Stimulated activated CD8-positive, alpha-beta memory T cell treated with anti-CD3 and anti-CD28 coated beads, Interleukin-7, amount 100 ng/mL, for 24 hours (primary cell): ENCODE measurements at places on chromosomes 1 and 21.

GRCh38 chr1:84426376-84426775 is 28.1 kb downstream of the DNASE2B start:
- no peak for DNase-seq

DNA sequence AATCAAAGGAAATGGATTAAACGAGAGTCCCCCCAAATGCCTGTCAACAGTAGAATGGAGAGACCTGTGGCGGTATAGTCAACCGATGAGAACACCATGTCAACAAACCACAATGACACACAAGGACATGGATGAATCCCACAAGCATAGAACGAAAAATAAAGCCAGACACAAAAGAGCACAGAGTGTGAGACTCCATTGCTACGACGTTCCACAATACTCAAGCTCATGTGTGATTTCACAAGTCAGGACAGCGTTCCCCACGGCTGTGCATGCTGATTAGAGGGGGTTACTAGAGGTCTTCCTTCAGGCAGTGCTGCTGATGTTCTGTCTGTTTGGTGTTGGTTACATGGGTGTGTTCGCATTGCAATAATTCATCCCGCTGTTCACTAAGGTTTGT is 5.8 kb upstream of the PLA2G2D start:
- DNase-seq, result no peak

GRCh38 chr1:200042552-200043335 is 15.2 kb downstream of the NR5A2 start:
- no peak for DNase-seq

DNA sequence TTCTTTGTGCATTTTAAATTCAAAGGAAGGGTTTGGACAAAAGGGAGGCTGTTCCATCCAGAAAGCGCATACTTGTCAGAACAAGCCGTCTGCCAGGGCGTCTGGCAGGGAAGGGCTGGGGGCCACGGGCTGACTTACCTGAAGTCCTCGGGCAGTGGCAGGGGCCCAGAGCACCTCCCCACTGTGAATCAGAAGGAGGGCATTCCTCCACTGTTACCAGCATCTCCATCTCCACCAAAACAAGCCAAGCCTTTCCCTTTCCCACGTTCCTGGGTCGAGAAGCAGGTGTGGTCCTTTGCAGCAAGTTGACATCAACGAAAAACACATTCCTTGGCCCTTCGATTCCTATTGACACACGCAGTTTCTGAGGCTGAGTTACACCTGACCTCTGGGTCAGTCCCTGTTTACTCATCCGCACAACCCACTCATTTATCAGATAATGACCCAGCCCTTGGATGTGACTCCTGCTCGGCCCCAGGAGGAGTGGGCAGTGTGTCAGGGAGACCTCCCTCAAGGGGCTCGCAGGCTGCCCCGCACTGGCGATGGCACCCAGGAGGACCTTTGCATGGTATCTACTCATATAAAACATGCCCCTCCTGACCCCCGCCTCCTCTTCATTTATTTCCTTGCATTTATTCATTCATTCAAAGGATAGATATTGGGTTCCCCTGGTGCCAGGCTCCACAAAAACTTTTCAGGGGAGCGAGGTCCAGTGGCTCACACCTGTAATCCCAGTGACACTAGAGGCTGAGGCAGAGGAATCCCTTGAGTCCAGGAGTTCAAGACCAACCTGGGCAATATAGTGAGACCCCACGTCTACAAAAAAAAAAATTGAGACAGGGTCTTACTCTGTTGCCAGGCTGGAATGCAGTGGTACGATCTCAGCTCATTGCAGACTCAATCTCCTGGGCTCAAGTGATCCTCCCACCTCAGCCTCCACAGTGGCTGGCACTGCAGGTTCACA is 60.2 kb downstream of the TOMM20 start:
- no peak for DNase-seq

GRCh38 chr1:158115126-158115525 is 65.6 kb upstream of the CD1D start:
- no peak for DNase-seq

DNA sequence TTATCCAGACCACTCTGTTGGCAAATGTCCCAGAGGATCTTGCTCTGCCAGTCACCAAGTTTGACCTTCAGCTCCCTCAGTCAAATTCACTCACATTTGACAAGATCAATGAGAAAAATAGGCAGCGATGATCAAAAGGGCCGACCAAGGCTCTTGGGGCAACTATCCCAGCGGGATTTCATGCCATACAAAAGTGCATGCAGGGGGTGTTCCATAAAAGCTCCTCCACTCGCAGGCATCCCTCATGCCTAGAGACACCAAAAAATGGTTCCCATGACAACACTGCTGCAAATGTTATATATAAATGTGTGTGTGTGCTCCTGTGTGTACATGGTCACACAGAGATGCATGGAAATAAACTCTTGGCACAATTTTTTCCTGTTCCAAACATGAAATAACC is 16.2 kb upstream of the EIF4G3 start:
- DNase-seq, result no peak

- no peak for DNase-seq
Observed at GRCh38 chr1:243526180-243526579, 270.3 kb downstream of the SDCCAG8 start.

DNA sequence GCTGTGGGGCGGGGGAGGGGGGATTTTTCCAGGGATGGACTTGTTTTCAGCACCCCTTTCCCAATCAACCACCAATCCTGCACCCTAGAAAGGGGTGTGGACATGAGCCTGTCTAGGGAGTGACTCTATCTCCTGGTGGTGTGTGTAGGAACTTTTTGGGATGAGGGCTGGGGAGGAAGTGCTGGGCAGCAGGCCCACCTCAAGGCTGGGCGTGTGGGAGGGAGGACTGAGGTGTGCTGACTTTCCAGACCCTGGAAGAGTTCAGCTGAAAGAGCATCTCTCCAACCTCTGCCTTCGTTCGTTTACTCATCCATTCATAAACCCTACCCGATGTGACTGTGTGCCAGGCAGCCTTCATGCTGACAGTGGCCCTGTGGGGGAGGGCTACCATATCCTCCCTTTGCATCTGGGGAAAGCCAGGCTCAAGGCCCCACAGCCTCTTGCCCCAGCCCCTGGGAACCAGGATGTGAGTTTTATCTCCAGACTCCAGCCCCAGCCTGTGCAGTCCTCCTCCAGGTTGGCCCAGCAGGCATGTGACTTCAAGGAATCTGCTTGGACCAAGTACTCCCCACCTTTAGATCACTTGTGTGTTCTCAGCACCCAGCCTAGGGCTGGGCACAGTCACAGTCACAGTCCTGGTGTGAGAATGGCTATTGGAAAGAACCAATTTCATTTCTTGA is 6.7 kb downstream of the KNCN start:
- DNase-seq, result no peak

DNA sequence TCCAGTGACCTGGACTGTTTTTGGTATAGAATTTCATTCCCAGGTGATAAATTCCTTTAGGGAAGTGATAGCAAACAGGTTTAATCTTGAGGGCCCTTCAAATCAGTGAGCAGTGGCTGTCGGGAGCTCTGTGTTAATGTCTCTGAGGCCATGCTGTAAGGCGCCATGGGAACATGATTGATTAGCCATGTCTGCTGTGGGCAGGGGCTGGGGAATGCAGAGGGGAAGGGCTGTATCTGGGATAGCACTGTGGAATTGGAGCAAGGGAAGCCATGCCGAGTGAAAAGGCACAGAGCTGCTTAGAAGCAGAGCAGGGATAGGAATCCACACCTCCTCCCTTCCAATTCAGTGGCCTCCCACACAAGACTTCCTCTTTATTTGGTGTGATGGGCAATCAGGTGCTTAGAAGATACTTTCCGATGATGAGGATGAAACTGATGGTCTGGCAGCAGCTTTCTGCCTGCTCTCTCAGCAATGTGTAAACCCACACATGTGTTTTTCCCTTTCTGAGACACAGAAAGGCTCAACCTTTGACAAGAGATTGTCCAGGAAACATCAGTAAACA is 83.8 kb upstream of the SSX2IP start:
- no peak for DNase-seq

DNA sequence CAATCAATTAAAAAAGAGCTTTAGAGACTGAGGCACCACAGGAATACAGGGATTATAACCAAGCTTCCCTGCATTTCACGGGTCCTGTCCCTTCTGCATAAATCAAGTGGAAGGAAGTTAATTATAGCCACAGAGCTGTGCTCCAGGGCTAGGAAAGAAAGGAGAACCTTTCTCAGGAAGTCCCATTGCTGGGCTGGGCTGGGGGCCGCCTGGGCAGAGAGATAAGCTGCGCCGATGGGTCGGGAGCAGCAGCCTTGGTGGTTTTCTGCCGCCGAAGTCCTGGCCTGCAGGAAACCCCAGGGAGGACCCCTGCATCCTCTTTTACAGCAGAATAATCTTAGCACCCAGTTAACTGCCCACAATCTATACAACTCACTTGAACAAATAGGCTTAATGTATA is 12.6 kb upstream of the CD34 start:
- DNase-seq, result no peak

DNA sequence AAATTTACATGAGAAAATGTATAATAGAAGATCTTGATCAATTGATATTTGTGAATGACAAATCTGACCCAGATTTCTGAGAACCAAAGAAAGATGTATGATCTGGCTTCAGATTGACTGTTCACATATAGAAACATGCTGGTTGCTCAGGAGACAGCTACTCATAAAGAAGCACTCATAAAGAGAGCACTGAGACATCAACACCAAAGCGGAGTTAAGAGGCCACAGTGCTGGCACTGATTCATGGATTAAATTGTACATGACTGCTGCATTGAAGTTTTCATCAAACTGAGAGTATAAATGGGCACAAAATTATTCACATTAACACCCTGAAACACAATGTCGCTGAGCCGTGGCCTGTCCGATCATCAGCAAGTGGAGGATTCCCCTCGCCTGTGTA is 46.2 kb downstream of the SH3GLB1 start:
- DNase-seq, result no peak

- no peak for DNase-seq
Observed at GRCh38 chr21:45899317-45900033, 82.1 kb upstream of the COL6A1 start.

DNA sequence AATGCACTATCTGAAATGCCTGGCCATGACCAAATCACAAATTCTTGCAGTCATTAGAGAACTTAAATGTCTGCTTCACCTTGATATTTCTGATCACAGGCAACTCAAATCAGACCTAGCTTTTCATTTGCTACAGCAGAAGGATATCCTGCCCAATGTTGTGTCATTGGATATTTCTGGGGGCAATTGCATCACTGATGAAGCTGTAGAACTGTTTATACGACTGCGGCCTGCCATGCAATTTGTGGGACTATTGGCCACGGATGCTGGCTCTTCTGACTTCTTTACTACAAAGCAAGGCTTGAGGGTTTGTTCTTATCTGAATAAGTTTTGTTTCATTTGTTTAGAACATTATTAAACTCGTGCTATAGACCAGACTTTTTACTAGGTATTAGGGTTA is 14.9 kb downstream of the ZYG11A start:
- DNase-seq, result no peak

- DNase-seq, result no peak
Observed at GRCh38 chr1:38451541-38451993, 405.0 kb upstream of the POU3F1 start.

GRCh38 chr21:44454747-44455523 is at the start of gene LRRC3:
Gene LRRC3 (plus strand): TSS chr21:44455510. CDS start chr21:44456645, 1,135 bp downstream.
- peak; percentile 59 for DNase-seq

DNA sequence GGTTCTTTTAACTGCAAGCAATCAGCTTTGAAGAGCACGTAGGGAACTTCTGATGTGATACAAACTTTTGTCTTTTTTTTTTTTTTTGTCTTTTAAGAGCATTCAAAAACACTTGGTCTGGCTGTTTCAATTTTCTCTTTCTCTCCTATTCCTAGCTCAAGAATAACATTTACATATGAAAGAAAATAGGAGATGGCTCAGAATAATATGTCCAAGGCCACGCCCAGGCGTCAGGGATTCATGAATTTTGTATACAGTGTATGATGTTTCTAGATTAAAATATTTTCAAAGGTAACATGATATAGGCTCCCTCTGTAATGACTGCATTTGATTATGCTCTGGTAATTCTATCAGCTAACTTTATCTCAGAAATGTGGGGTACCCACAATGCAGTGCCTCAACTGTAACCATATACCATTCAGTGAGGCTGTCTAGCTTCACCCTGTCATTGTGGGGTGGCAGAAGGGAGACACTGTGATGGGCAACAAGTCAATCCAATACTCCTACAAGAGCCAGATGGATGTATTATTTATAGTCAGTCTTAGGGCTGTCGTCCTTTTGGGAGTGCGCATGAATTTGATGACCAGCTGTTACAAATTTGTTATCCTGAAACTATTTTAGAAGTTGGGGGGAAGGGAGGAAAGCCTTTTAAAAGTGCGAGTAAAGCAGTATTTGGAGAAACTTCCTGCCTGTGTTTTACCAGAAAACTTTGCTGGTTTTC is 1.5 kb upstream of the AKNAD1 start:
- no peak for DNase-seq

DNA sequence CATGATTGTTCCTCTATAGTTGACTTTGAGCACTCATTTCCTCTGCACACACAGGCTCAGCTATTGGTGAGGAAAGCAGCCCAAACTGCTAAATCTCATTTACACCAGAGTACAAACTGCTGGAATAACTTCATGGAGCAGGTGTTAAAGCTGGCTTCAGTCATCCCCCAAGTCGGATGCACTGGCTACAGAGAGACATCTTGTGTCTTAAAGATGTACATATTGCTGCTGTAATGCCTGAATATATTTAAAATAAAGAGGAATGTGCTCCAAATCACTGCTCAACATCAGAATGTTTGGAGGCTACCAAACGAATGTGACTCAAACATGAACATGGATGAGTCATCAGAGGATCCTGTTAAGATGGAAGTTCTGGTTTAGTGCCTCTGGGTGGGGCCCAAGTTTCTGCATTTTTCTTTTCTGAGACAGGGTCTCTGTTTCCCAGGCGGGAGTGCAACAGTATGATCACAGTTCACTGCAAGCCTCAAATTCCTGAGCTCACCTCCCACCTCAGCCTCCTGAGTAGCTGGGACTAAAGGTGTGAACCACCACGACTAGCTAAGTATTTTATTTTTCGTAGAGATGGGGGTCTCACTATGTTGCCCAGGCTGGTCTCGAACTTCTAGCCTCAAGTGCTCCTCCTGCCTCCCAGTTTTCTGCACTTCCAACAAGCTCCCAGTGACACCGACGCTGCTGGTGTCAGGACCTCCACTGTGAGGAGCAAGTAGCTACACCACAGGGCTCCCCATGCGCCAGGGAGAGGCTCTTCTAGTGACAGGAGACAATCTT is 79.0 kb upstream of the KRTAP19-8 start:
- no peak for DNase-seq
